Stomach (tissue), 19 donors: ENCODE measurements at places on chromosomes 7 and 10.

- DNase-seq, result no peak
Observed at GRCh38 chr7:32071466-32072091, 1.4 kb upstream of the PDE1C start.

GRCh38 chr10:12727832-12728215 is 273.7 kb downstream of the CCDC3 start:
- no peak for DNase-seq

DNA sequence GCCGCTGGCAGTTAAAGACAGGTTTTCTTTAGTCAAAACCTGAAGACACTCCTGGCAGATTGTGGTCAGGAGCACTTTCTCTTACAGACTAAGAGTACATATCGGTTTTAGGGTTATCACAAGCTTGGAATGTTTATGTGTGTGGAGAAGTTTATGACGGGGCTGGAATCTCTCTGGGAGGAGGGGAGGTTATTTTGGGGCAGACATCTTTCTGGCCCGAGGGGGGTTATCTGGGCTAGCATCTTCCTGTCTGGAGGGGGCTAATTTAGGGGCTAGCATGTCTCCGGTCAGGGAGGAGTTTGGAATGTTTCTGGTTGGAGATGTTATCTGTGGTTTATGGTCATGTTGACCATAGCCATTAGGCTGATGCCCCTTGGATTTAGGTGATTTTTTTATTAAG is 141.2 kb upstream of the KIF5B start:
- no peak for DNase-seq

GRCh38 chr7:32489788-32490126 is 423 bp downstream of the LSM5 start:
- no peak for DNase-seq

DNA sequence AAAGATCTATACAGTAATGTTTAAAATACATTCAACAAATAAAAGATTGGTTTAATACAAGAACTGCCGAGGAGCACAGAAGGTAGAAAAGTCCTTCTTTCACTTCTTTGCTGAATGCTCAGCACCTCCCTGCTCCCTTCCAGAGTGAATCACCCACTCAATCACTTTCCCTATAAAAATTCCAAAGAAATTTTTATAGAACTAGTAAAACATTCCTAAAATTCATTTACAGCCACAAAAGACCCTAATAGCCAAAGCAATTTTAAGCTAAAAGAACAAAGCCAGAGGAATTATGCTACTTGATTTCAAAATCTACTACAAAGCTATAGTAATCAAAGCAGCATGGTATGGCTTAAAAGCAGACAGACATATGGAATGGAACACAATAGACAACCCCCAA is 320.9 kb downstream of the PCLO start:
- no peak for DNase-seq

DNA sequence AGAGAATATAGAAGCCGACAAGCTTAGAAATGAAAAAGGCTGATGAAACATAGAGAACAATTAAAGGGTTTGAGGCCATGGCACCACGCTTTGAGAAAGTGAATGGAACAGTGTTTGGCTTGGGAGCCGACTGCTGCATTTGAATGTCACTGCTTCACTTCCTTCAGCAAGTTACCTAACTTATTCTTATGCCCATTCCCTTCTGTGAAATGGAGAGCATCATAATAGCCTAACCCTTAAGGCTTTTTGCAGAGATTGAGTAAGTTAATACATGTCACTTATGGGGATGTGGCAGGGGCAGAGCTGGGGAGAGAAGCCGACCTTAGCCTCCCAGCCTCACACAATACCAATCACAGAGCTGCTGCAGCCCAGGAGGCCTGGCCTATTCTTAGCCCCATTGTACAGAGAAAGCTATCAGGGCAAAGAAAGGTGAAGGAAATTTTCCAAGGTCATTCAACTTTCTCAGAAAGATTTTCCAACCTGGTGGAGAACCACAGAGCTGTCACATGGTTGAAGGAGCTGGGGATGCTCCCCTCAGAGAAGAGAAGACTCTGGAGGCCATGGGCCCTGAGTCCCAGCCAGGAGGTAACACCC is 186.0 kb upstream of the GDF10 start:
- DNase-seq, result no peak

DNA sequence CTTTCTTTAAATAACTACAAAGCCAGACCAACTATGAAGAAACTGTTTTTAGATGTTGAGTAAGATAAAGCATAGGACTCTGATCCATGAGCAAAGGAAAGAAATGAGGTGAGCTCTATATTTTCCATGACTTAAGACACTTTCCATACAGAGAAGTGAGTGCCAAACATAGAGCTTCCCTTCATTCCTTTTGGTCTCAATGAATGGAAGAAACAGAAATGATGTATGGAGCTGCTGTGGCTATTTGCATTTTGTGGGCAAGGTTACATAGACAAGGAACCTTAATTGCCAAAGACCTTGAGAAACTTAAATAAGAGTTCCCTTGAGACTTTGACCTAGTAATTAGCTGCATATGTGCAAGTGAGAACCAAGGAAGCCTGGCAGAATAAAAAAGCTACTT is 1152.2 kb downstream of the XPNPEP1 start:
- no peak for DNase-seq

- no peak for DNase-seq
Observed at GRCh38 chr7:73442222-73442902, 8.8 kb downstream of the FZD9 start.

DNA sequence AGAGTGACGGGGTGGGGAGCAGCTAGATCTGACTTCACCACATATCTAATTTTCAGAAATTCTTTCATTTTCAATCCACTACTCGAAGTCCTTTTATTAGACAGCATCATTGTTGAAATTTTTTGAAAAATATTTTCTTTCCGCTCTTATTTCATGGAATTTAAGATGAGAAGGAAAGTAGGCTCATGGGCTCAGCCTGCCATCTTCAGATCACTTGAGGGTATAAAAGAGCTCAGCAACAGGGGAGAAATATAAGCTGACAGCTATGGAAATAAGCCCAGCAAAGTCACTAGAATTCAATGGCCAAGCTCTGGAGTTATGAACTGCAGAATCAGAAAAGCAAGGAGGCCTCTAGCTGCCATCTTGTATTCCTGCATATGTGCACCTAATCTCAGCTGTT is 389.1 kb downstream of the XPNPEP1 start:
- DNase-seq, result no peak

DNA sequence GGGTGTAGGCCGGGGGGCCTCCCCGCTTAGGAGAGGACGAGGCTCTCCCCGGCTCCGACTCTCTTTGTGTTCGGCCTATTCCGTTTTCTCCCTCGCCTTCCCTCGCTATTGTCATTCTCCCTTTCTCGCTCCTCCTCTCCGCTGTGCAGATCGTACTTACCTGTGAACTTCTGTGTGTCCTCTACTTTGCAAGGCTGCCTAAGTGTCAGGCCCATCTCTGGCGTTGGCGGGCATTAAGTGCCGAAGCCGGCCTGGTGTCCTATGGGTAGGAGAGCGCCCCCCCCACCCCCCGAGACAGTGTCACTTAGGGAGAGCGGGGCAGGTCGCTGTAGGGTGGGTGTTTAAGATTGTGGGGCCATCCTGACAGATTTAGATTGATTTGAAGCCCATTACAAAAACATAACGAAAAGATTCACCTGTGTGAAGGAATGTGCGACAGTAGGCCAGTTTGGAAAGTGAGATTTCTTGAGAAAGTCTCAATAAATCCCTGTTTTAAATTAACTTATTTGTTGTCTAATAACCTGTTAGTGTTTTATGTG is 579 bp downstream of the RBM33 start:
- DNase-seq, result peak; percentile 32

DNA sequence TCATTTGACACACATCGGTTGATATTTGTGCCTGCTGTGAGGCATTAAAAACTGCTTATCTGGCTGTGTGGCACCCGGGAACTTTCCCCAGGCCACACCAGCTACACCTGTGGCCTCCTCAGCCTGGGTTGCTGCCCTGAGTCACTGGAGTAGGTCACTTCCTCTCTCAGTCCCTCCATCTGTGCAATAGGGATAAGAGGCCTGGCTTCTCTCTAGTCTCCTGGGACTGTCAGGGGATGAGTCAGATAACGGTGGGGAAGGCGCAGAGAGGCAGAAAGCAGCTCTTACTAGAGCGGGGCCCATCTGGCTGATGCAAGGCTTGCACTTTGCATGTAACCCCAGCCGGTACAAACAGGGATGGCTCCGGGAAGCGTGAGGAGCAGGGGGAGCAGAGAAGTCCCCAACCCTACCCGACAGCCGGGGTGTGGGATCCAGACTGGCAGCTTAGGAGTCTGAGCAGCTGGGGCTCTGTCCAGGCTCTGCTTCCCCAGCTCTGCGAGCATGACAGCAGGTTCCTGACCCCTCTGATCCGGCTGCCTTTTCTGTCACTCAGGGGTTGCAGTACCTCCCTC is 34.0 kb downstream of the DNAJB12 start:
- DNase-seq, result peak; percentile 84

- DNase-seq, result no peak
Observed at GRCh38 chr7:51471981-51472296, 155.3 kb upstream of the COBL start.

DNA sequence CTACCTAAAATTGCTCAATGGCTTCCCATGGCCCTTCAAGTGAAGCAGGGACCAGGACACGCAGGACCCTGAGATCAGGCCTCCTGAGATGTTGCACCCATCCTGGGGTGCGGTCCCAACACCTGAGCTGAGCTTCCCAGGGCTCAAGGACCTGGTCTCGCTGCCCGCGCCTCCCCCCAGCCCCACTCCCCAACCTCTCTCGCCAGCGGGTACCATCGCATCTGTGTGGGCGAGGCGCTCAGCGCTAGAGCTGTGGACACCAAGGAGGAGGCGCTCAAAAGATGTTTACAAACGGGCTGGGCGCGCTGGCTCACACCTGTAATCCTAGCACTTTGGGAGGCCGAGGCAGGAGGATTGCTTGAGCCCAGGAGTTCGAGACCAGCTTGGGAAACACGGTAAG is 7.4 kb upstream of the CRYGN start:
- DNase-seq, result no peak

DNA sequence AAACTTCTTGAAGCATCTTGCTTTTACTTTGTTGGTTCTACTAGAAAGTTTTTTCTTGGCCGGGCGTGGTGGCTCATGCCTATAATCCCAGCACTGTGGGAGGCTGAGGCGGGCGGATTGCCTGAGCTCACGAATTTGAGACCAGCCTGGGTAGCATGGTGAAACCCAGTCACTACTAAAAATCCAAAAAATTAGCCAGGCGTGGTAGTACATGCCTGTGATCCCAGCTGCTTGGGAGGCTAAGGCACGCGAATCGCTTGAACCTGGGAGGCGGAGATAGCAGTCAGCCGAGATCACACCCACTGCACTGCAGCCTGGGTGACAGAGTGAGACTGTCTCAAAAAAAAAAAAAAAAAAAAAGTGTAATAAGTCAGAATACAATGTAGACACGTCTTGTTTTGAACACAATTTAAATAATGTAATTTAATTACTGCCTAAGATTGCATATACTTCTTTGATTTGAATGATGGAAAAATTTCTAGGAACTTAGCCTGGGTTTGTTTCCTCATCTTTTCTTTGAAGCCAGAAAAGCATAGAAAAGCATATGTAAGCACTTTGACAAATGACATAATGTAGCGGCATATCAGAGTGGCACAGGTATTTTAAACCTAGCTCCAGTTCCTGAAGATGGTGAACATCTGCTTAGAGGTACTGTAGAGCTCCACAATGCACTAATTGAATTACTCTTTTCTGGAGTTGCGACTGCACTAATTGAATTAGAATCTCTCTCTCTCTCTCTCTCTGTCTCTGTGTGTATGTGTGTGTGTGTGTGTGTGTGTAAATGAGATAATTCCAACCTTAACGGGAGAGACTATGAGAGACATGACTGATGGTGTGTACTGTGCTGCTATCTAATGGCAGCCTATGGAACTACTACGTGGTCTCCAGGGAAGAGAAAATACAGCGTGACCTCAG is 87.8 kb downstream of the BTRC start:
- DNase-seq, result peak; percentile 84

- DNase-seq, result no peak
Observed at GRCh38 chr7:47317487-47317886, 264.4 kb downstream of the TNS3 start.

- DNase-seq, result no peak
Observed at GRCh38 chr7:45564485-45564884, 9.7 kb upstream of the ADCY1 start.

GRCh38 chr10:4120096-4120853 is 335.3 kb upstream of the KLF6 start:
- no peak for DNase-seq

GRCh38 chr10:131963811-131964210 is 17.9 kb downstream of the BNIP3 start:
- no peak for DNase-seq

DNA sequence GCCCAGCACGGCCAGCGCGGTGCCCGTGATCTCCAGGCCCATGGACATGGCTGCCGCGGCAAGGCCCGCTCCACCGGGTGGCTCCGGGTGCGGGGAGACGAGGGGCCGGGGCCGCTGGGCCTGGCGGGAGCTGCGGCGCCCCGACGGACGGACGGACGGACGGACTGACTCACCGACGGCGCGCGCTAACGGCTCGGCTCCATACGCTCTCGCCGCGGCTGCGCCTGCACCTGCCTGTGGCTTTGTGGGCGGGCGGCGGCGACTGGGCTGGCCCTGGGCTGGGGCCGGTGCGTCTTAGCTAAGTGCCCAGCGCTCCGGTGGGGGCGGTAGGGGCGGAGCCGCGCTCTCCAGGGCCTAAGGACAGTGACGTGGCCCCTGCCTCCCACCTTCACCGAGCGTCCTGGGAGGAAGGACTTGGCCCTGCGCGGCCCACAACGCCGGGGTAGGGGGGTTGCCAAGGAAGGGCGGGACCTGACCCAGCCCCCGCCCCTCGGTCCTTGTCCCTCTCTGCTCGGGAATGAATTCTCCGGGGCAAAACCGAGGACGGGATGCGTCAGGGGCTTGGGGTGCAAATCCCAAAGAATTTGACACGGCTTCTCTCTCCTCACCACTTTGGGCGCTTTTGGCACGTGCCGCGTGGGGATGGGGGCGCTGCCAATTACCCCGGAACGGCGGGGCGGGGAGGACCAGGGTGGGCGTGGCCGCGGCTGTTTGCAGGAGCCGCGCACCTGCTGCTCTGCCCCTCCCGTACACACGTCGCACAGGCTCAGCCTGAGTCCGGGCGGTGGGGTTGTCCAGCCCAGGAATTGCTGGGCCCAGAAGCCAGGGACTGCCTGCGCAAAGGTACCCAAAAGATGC is at the start of gene CLDN3:
TSS of gene CLDN3 (minus strand) at position 269 of the 858 bp plus-strand sequence. CDS start at position 48, 221 bp downstream.
- DNase-seq, result peak; percentile 92

DNA sequence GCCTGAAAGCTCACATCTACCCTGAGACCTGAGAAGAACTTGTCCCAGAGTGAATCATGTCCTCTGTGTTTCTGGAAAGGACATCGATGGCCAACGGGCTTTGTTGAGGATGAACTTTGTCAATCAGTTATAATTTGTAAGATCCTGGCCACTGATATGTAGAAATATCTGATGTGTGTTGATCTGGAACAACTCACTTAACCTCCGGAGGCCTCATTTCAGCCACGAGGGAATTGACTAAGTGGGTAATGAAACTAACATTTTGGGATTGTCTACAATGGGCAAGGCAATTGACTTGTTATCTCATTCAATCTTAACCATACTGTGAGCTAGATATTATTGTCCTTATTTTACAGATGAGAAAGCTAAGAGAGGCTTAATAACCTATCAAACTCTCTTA is 468.1 kb upstream of the NRP1 start:
- no peak for DNase-seq

DNA sequence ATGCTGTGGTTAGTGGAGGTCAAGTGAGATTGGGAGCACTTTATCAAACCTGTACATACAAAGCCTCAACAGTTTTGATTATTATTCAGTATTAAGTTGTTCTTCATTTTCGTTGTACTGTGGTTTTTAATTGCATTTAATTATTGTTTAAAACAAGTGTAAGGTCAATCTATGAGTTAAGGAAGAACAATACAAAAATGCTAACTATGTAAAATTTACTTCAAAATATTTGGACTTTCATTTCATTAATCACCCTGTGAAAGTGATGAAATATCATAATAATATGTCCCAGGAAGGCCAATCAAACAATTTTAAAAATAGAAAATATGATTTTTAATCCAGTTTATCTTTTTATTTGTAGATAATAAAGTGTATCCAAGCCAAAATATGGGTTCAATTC is 13.6 kb upstream of the NDUFA5 start:
- DNase-seq, result no peak
